Stimulated activated CD4-positive, alpha-beta T cell treated with anti-CD3 and anti-CD28 coated beads, Interleukin-15, amount 100 ng/mL, for 1 hour (primary cell): ENCODE measurements at places on chromosomes 11 and 22.

- DNase-seq = no peak
Observed at GRCh38 chr22:28017558-28017820, 98.4 kb upstream of the PITPNB start.

GRCh38 chr11:86444981-86445380, 70.3 kb downstream of the CCDC81 start:
- no peak for DNase-seq

GRCh38 chr11:45948356-45948755, 25.9 kb downstream of the LARGE2 start:
- DNase-seq = no peak

DNA sequence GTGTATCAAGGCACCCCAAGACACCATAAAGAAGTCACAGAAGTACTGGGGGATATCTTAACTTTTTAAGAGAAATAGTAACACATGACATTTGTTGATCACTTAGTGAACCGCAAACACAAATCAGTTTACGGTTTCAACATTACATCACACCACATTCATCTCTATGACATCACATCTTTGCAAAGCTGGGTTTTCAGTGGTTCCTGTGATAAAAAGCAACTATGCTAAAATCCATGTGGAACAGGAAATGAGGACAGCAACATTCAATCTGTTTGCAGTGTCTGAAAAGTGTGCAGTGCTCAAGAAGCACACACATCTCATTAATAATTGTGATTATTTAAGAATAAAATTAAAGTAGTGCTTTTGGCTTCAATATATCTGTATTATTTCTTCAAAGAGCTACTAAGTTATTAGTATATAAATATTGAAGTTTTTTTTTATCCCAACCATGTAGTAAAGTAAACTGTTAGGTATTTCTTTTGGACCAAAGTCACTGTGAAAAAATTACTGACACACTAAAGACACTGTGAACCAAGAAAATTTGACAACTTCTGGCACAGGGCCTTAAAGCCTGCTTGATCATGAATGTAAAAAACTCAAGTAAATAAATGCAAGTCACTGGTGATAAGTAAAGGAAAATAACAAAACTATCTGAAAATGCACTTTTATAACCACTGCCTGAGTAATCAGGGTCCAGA, 156.0 kb upstream of the SOX6 start:
- no peak for DNase-seq

DNA sequence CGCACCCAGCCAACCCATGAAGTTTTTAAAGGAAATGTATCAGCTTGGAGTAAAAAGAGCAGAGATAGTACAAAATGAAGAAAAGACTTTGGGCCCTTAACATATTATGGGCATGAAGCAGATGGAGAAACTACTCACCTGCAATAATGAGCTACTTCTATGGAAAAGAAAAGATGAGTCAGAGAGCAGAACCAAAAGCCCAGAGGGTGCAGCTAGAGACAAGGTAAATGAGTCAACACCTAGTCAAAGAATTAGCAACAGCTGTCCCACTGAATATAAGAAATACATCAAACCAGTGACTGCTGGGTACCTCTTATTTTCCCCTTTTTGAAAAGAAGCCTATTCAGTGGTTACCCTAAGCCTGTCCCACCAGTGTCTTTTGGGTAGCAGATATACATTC, 61.8 kb downstream of the RPL27A start:
- no peak for DNase-seq

GRCh38 chr11:57905439-57905838, 118.2 kb upstream of the OR9Q1 start:
- no peak for DNase-seq

- no peak for DNase-seq
Observed at GRCh38 chr11:125072218-125072960, 9.3 kb downstream of the SLC37A2 start.

- DNase-seq = no peak
Observed at GRCh38 chr22:48823941-48824340, 1003.7 kb downstream of the BRD1 start.

- no peak for DNase-seq
Observed at GRCh38 chr22:43419371-43420080, 7.7 kb downstream of the MPPED1 start.

DNA sequence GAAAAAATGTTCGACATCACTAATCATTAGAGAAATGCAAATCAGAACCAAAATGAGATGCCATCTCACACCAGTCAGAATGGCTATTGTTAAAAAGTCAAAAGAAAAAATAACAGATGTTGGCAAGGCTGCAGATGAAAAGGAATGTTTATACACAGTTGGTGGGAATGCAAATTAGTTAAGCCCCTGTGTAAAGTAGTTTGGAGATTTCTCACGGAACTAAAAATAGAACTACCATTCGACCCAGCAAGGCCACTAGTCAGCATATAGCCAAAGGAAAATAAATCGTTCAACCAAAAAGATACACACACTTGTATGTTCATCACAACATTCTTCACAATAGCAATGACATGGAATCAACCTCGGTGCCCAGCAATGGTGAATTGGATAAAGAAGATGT, 503.2 kb downstream of the OPCML start:
- DNase-seq = no peak

DNA sequence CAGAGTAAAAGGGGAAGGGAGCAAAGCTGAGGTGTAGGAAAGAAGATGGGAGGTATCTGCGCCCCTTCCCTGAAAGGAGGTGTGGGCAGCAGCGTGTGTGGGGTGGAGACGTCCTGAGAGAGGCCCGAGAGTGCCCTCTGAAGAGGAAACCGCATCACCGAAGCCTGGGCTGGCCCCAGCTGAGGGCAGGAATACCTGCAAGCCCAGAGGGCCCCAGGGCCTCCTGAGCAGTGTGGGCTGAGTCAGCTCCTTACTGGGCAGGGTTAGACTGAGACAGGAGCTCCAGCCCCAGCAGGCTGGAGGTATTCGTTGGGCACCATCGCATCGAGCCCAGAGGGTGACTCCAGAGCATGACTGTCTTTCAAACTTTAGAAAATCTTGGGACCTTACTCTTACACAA, 534.0 kb upstream of the B3GAT1 start:
- DNase-seq = no peak

DNA sequence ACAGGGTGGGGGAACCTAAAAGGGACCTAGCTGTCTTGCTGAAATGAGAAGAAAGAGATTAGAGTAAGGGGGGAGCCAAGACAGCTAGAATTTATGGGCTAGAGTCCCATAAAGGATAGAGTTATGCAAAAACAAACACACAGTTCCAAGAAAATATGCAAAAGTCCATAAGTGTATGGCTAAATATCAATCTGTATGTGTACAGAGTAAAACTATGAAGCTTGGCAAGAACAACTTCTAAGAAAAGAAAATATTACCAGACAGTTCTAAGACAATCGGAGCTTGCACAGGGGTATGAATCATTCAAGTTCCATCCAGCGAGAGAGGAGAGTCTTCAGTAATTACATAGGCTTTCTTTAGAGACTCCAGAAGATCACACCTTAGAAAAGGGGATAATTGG, 41.8 kb downstream of the GDPD4 start:
- DNase-seq = no peak

GRCh38 chr11:124865902-124866851, 945 bp downstream of the ROBO3 start:
- DNase-seq = no peak

- DNase-seq = no peak
Observed at GRCh38 chr22:43481568-43482317, 69.9 kb downstream of the MPPED1 start.

DNA sequence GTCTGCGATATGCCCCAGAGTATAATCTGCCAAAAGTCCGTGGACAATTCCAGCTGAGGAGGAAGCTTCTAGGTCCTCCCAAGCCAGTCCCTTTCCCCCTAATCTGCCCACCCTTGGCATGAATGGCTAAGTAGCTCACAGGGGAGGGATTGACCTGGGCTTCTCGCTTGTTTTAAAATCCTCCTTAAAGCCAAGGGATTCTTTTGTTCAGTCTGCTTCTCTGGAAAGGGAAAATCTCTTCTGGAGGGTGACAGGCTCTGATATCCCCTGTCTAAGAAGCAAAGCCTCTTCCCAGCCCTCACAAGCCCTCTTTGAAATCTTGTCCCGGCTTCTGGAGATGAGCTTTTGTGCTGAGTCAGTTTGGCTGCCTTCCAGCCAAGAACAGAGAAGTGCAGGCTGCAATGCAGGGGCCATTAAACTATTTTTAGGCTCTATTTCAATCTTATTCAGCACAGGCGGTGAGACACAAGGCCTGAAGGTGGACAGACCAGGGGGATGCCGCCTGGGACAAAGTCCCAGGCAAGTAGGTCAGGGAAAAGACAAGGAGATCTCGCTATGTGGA, 23.9 kb downstream of the NEFH start:
- no peak for DNase-seq

- DNase-seq = no peak
Observed at GRCh38 chr11:75796091-75796435, 18.9 kb upstream of the UVRAG start.

- DNase-seq = no peak
Observed at GRCh38 chr11:36014898-36015665, 71.2 kb downstream of the LDLRAD3 start.

- no peak for DNase-seq
Observed at GRCh38 chr11:12581416-12581815, 92.8 kb upstream of the TEAD1 start.
